Anterior cingulate cortex (tissue), 58 donors: ENCODE measurements at places on chromosomes 13 and 19.

DNA sequence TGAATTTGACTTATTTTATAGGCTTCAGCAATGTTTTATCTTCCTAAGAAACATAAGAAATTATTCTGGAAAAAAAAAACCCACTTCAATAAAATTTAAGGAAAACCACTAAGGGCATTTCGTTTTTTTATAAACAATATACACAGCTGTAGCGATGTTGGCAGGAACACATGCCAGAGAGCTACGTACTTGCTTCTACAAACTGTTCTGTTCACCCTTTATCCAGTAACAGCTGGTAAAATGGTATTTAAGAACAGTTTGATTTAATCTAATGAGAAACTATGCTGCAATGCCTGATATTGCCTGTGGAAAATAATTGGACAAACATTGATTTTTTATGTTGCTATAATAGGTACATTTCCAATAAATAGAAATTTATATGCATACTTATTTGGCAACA, 137.2 kb upstream of the DACH1 start:
- no peak for DNase-seq

- DNase-seq: peak; percentile 91
These were observed 15.0 kb upstream of the NANOS3 start for GRCh38 chr19:13861714-13862531.

DNA sequence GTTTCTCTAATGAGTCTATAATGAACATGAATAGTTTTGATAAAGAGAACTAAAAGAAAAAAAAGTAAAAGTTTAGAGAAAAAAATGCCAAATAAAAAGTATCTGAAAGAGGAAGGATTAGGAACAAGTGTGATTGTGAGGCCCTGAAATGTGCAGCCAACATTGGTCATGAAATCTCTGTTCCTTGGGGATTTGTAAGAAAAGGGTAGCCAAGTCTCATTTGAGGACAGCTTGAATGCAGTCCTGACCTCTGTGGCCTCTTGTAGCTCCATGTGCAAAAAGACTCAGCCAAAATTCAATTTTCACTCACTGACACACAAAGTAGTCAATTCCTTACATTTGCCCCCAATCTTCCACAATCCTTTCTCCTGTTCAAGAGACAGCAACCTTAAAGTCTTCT, 167.9 kb downstream of the KLF12 start:
- no peak for DNase-seq

GRCh38 chr19:10404888-10405820, 1.8 kb upstream of the CDC37 start:
- no peak for DNase-seq

DNA sequence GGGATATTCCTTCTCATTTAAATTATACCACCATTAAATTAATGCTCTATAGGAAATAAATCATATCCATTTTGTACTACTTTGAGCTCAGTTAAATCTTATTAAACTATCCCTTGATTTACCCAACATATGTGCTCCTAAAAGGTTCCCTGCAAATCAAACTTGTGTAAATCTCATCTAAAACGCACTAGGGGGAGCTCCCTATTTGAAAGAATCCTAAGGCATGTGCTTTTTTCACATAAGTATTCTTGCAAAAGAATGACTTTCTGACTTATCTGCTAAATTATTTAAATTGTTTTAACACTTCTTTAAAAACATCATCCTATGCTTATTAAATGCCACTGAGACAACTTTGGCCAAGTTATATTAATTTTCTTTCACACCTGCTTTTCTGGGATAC, 7.9 kb downstream of the INTS6 start:
- DNase-seq: no peak

DNA sequence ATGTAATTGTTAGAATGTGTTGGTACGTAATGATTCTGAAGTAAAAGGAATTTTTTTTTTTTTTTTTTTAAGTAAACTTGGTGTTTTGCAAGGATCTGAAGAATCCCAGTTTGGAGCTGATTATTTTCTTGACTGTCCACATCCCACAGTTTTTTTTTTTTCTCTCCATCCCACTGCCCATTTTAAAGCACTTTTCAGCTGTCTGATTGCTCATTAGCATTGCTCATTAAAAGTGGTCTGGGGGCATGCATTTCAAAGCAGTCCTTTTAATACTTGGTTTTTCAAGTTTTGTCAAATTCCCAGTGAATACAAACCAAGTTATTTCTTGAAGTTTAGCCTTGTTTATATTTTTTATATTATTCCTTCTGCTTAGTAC, 44.1 kb downstream of the SLAIN1 start:
- no peak for DNase-seq

GRCh38 chr13:107299717-107300116, 731.8 kb upstream of the ARGLU1 start:
- no peak for DNase-seq

DNA sequence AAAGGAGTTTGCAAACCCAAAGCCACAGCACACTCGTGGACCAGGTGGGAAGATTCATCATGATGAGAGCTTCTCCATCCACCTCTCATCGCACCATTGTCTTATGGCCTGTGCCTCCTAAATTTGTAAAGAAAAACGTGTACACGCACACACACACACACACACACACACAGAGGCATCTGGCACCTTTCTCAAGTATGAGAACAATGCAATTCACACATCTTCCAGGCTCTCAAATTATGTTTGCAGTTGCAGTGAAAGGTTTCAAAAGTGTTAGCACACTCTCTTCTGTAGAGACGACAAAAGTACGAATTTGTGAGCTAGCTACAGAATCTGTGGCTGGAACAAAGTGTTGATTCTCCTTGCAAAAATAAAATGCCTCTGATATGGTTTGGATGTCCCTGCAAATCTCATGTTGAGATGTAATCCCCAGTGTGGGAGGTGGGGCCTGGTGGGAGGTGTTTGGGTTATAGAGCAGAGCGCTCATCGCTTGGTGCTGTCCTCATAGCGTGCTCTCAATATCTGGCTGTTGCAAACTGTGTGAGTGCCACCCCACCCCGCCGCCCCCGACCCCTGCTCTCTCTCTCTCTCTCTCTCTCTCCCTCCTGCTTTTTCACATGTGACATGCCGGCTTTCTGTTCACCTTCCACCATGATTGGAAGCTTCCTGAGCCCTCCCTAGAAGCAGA, 21.8 kb upstream of the RAB20 start:
- no peak for DNase-seq

DNA sequence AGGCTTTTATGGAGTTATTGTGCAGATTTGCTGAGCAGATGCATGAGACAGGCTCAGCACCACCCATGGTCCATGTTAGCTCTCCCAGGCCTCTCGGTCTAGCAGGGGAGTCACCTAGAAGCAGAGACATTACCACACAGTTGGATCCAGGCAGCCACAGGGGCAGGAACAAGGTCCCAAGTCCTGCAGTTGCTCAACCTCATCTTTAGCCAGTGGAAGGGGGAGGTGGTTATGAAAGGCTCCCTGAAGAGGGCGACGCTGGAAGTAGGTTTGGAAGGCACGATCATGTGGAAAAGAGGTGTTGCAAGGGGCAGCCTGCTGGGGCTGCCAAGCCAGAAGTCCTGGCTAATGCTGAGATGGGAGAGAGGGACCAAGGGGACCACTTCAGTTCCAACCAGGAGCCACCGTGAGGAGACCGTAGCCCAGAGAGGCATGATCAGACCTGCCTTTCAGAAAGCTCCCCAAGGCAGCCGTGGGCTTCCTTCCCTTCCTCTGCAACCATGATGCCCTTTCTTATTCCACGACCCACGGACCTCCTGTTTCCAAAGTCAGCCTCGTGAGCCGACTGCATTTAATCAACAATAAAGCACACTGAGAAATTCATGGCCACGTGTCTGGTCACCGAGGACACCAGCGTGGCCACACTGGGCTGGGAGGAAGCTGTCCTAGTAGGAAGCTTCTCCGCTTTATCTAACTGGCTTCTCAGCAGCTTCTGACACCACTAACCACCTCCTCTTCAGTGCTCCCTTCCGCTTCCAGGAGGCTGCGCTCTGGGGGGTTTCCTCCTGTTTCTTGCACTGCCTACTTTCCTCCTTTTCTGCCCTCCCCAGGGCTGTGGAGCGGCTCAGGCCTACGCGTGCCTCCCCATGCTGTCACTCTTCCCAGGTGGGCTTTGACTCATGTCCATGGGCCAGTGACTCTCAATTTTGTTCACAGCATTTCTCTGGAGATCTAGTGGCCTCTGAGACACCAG, 2.6 kb downstream of the AP1M1 start:
- no peak for DNase-seq

DNA sequence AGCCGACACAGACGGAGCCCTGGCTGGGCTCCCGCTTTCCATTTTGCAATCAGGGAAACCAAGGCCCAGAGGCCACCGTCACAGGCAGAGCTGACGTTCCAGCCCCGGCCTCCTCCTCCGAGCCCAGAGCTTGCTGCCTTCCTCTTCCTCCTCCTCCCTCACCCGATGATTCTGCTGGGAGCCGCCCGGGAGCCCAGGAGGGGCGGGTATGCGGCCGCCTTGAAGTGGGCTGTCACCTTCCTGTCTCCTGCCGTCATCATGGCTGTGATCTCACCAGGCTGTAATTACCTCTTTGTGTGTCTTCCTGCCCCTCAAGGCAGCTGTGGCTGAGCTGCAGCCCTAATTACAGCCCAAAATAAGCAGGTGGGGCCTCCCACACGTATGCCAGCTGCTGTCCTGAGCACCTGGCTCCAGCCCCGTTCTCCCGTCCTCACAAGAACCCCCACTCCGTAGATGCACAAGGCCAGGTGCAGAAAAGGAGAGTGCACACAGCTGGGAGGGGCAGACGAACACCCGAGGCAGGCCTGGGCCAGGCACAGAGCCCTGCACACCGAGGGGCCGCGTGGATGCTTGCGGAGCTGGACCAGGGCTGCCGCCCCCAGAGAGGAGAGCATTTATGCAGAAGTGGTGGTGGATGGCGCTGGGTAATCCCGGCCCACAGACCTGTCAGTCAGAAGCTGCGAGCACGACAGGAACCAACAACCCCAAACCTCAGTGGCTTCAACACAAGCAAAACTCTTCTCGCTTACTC, 4.0 kb downstream of the TPGS1 start:
- peak; percentile 40 for DNase-seq

DNA sequence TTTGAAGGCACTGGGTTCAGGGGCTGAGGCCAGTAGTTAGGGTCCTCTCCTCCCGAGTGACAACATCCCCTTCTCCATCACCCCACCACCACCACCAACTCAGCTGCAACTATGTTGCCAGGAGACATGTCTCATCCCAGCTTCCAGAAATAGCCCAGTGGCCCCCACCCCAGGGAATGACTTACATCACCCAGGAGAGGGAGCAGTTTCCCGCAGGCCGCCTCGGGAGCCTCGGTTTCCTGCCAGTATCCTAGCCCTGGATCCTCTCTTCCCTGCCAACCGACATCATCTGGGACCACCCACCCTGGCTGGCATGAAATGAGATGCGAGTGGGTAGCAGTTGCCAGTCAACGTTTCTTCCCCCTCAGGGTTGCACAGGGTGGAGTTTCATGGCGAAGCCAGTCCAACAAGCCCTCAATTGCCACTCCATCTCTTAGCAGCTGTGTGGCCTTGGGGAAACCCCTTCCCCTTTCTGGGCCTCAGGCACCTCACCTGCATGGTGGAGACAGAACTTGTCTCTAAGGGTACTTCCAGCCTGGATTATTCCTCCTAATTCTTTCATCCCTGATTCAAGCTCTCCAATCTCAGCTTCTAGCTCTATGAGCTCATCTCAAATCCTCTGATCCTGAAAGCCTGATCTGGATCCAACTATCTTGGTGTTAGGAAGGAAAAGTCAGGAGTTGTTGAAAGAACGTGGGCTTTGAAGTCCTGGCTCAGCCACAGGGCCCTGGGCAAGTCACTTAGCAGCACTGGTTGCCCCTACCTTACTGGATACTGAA, 3.9 kb upstream of the GSK3A start:
- peak; percentile 64 for DNase-seq

- no peak for DNase-seq
These were observed 214.0 kb upstream of the HTR2A start for GRCh38 chr13:47110833-47111240.

- DNase-seq: no peak
These were observed 238.3 kb upstream of the KLF12 start for GRCh38 chr13:74372511-74372910.

GRCh38 chr19:13691569-13692435, 72.5 kb upstream of the MRI1 start:
- DNase-seq: peak; percentile 53

DNA sequence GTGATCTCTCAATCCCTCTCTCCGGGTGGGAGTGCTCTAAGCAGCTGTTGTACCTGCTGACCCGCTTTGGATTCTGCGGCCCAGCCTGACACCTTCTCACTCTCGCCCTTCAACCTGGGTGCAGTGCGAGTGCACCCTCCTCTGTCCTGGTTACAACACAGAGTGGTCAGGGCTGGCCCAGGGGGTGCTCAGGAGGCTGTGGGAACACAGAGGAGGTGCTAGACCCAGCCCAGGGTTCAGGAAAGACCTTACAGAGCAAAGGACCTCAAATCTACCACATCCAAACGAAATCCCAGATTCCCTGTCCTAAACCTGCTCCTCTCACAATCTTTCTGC, 23.7 kb downstream of the ZNF175 start:
- DNase-seq: no peak

- peak; percentile 73 for DNase-seq
These were observed at the start of gene ZNF606 for GRCh38 chr19:58002384-58003173. Gene ZNF606 (minus strand): TSS chr19:58002820. CDS start chr19:58001319, 1,501 bp downstream.

GRCh38 chr13:29005035-29005762, 185.1 kb downstream of the MTUS2 start:
- DNase-seq: no peak

GRCh38 chr13:22757530-22758120, 423.2 kb upstream of the SGCG start:
- no peak for DNase-seq

- no peak for DNase-seq
These were observed 94.5 kb downstream of the ANKRD10 start for GRCh38 chr13:110820322-110820721.

DNA sequence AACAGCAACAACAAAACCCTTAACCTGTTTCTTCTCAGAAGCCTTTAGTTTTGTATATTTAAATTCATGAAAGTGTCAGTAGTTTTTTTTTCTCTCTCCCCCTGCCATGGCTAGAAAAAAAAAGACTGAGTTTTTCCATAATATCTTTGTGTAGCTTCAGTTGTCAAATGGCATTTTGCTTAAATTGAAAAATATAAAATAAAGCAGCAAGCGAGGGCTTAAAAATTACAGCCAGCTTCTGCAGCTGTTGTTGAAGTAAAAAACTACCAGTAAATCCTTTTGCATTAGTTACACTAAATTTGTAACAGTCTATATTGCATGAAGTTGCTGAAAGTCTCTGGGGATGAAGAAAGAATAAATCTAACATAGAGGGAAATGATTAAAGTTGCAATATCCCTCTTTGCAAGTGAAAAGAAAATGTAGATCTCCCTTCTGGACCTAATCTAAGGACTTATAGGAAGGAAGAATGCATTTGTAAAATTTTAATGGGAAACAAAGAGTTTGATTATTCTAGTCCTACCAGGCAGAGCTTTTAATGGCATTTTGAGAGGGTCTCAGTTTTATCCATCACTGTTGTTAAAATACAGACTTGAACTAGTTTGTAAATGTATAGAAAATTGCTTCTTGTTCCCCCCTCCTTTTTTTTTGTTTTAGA, 215.7 kb downstream of the ATP8A2 start:
- no peak for DNase-seq
